ENCODE measurements at places on chromosomes 3 and 15.

DNA sequence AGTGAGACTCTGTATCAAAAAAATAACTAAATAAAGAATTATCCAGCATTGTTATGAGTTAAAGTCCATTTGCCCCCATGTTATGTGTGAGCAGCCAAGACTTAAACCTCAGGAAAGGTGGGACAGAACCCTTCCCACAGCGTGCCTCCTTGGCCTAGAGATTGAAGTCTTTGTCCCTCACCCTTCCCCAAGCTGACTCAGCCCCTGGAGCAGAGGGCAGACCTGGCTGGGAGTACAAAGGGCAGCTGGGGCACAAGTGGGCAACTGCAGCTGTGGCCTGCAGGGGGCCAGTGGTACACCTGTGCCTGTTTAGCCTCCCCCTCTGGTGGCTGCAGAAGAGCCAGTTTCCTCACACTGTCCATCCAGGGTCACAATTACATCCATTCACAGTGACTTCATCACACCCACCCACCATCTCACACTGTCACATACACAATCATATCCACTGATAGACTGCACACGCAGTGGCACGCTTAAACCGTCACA, 940 bp upstream of the ACY1 start:
- DNase-seq, result no peak

DNA sequence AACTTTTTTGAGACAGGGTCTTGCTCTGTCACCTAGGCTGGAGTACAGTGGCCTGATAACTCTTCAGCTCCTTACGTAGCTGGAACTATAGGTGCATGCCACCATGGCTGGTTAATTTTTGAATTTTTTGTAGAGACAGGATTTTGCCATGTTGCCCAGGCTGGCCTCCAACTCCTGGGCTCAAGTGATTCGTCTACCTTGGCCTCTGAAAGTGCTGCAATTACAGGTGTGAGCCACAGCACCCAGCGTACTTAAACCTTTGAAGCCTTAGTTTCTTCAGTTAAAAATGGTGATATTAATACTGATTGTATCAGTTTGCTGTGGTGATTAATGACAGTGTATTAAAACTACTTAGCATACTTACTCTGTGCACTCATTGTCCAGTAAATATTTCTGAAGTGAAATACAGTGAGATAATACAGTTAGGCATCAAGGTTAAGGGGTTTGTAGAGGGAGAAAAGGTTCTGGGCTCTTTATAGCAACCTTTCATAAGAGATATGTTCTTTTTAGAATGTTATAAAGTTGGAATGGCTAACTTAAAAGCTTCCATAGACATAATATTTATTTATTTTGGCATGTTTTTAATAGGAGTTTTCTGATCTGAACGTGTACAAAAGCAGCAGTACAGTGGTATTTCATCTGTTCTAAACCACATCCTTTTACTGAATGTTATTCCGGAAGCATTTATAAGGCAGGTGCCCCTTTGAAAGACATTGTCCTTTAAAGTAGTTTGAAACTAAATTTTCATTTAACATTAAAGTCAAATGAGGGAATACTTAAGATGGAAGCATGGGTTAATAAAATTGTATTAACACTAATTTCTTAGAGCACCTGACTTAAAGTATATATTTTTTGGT, 23.6 kb downstream of the NCK1 start:
- DNase-seq, result no peak

- DNase-seq, result no peak
Measured at GRCh38 chr3:185297867-185298266, 44.0 kb upstream of the EHHADH start.

DNA sequence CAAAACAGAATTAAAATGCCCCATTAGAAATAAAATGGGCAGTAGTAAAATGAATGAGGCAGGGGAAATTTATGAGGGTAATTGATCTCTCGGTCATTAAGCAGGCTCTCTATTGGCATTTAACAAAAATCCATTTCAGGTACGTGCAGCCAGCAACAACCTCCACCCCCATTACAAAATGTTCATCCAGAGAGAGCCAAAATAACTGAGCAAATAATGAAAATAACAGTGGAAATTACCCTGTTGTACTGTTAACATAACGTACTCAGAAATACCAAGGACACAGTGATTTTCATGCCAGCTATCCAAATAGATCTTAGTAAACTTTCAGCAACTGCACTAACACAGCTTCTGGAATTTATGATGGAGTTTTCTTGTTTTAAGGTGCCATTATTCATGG, 127.7 kb downstream of the IL1RAP start:
- DNase-seq, result no peak

GRCh38 chr15:57035664-57036063, 117.2 kb downstream of the TCF12 start:
- no peak for DNase-seq

GRCh38 chr3:62679988-62680387, 195.2 kb downstream of the CADPS start:
- no peak for DNase-seq

DNA sequence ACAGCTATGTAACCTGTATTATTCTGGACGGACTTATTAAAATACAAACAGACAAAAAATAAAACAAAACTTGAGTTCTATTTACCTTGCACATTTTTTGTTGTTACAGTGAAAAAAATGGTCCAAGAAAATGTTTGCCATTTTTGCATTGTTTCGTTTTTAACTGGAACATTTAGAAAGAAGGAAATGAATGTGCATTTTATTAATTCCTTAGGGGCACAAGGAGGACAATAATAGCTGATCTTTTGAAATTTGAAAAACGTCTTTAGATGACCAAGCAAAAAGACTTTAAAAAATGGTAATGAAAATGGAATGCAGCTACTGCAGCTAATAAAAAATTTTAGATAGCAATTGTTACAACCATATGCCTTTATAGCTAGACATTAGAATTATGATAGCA, 17.1 kb downstream of the LMOD3 start:
- no peak for DNase-seq

DNA sequence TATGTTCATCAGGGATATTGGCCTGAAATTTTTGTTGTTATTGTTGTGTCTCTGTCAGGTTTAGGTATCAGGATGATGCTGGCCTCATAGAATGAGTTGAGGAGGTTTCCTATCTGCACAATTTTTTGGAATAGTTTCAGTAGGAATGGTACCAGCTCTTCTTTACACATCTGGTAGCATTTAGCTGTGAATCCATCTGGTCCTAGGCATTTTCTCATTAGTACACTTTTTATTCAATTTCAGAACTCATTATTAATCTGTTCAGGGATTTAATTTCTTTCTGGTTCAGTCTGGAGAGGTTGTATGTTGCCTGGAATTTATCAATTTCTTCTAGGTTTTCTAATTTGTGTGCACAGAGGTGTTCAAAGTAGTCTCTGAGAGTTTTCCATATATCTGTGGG, 57.0 kb downstream of the STRIT1 start:
- DNase-seq, result no peak

DNA sequence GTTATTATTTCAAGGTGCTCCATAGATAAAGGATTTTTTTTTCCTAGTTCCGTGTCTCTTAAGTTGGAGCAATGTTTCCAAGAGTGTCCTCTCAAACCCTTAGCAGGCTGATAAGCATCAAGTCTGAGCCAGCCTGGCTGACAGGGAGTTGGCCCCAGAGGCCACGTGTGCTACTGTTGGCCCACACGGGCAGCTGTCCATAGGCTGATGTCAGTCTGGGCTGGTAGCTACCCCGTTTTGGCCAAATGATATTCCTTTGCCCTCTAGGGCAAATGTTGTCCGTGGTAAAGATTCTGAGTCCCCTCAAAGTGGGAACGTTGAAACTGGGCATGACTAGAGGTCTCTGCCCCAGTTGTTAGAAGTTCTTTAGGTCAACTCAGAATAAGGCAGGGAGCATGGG, 99.4 kb downstream of the FLNB start:
- DNase-seq, result no peak

- no peak for DNase-seq
Measured at GRCh38 chr3:27253831-27254230, 115.4 kb downstream of the NEK10 start.

GRCh38 chr3:179962629-179963387, 73.9 kb downstream of the PEX5L start:
- no peak for DNase-seq

DNA sequence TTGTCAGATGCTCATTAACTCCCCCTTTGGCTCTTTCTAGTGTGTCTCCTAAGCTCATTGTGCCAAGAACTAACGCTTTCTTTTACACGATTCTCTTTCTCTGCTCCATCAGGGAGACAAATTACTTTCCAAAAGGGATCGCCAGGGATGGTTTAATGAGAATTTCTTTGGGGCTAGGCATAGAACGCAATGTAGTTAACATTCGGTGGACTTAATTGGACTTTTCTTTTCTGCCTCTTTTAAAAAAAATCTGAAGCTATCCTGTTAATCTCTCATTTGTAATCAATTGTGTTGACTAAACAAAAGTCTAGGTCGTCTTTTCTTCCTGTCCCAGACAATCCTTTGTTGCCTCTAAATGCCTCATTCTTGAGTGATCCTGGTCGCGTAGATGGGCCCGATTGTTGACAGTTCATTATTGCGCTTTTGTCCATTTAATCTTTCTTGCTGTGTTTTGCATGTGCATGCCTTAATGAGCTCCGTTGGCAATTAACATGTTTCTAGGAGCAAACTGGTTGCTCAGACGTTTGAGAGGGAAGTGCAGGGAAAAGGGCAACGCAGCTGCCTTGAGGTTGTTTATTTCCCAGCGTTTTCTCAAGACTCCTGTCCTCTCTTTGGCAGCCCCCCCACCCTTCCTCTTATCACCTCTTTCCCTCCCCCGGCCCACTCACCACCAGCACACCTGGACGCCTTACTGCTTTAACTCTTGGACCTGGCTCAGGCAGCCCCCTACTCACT, 7.8 kb downstream of the FEZF2 start:
- DNase-seq, result peak; percentile 14

- DNase-seq, result peak; percentile 51
Measured at GRCh38 chr3:85360742-85361387, 402.1 kb downstream of the CADM2 start.

DNA sequence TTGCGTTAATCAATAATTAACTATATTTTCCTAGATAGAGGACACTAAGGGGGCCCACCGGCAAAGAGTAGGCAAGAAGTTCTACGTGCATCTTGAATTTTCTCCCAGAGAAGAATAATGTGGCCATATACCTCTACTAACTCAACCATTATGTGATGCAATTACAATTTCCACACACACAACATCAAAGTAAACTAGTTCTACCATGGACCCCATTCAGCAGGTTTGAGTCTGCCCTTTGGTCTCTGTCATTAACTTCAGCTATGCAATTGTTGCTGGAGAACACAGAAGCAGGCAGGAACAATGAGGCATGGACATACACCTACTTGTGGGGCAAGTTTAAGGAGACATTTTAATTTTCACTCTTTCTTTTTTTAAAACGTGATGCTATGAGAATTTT, 705.9 kb downstream of the PDCD6IP start:
- no peak for DNase-seq

DNA sequence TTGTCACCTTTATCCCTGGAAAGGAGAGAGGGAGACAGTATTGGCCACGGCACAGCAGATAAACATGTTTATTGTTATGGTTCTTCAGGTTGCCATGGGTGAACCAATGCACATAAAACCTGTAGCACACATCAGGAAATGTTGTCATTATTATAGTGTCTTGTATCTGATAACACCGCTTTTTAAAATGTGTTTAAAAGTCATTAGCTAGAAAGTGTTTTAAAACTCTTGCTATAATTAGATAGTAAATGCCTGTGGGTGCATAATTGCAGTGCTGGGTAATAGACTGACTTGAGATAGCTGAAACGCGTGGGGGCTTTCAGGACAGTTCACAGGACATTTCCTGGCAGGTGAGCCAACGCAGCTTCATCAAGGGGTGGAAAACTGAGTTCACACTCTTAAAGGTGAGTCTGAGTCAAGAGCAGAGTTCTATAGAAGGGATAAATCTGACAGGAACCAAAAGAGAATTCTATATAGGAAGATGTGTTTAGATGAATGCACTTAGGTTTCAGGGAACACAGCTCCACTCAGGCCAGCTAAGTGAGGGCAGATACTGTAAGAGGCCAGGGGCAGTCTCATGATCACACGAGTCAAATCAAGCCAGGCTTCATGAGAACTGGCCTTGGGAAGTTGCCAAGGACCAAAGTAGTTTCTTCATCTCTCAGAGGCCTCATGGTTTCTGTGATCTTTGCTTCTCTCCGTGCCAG, 35.6 kb upstream of the PPP4R2 start:
- no peak for DNase-seq

DNA sequence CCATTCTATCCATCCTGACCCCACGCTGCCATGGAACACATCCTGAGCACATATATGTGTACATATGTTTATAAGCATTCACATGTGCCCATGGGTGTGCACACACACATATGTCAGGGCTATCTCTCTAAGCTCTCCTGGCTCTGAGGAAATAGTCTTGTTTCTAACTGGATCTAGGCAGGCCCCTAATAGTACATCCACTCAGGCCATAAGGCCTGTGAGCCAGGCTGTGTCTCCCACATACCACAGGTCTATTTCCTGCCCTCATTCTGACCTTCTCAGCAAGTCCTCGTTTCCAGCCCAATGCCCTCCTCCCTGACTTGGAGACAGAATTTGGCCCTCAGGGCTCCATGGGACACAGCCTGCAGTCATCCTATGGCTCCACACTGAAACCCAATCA, 284.8 kb upstream of the CTNNB1 start:
- no peak for DNase-seq

GRCh38 chr3:183120538-183121215, 21.4 kb upstream of the MCCC1 start:
- DNase-seq, result no peak

DNA sequence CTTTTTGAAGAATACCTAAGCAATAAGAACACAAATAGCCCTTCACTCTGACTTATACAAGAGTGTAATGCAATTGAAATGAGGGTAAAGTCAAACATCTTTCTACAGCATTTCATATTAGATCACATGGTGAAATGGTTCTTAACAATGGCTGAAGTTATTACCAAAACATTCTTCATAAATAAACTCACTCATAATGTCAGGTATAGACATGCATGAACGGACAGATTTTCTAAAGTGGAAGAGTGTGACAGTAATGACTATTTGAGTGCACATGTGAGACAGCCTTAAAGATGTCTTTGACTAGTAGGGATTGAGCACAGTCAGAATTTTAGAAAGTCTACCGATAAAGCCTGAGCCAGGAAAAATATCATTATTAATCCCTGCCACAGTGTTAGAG, 471.0 kb downstream of the ZPLD1 start:
- DNase-seq, result no peak

DNA sequence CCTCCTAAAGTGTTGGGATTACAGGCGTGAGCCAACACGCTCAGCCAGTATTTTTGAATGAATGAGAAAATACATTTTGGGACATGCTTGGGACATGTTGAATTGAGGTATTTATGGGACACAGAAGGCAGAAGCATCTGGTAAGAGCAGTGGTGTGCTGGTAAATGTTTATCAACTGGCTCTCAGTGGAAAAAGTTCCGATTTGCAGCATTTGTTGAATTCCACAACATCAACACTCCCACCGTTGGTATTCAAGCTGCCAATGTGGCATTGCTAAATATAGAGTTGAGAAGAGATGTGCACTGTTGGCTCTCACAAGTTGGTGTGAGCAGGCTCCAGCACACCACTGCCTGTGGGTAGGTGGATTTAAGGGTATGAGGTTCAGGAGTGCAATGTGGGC, 35.8 kb upstream of the LRRFIP2 start:
- DNase-seq, result peak; percentile 25

DNA sequence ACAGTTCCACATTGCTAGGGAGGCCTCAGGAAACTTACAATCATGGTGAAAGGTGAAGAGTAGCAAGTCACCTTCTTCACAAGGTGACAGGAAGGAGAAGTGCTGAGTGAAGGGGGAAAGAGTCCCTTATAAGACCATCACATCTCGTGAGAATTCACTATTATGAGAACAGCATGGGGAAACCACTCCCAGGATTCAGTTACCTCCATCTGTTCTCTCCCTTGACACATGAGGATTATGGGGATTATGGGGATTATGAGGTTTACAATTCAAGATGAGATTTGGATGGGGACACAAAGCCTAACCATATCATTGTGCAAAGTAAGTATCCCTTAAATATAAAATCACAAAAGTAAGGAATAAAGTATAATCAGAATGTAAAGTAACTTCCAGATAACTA, 375.9 kb upstream of the NAALADL2 start:
- no peak for DNase-seq
